ENCODE measurements at places on chromosomes 11 and 22. TPM values are rescaled to one million over a fixed set of nuclear protein-coding genes. Genes with fewer than 3 reads are reported as not detected.

Gene GSTT2
- 0.75 TPM for total RNA-seq

GRCh38 chr11:44752713-44753112, 26.0 kb downstream of the TSPAN18 start:
- no peak for DNase-seq

DNA sequence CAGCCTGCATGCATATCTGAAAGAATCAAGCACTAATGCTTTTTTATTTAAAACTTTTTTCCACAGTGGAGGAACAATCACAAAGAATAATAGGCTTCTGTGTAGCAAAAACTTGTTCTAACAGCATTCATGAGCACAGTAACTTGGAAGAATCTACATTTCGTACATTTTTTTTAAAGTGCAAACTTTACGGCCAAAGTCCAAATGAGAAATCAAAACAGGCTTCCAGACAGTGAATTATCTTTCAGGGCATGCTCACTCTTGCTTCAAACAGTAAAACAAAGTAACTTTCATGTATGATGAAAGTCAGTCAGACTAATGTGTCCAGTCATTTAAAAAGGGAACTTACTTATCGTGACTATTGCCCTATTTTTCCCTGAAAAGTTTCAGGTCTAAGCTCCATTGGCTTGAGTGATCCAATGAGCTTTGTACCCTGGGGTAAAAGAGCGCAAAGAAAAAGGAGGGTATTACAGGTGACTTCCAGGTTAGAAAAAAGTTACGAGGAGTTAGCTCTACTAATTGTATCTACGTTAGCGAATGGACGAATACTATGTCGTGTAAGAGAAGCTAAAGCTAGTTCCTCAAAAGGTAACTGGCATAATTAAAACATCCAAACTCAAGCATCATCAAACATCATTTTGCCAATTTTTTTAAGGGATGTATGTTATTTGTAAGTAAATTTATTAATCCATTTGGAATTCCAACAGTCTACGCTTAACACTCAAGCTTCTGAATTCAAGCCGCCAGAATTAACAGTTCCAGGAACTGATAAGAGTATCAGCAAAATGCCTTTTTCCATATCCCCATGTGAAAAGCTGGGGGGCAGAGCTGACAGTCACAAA, 1.7 kb downstream of the PICALM start:
- no peak for DNase-seq

DNA sequence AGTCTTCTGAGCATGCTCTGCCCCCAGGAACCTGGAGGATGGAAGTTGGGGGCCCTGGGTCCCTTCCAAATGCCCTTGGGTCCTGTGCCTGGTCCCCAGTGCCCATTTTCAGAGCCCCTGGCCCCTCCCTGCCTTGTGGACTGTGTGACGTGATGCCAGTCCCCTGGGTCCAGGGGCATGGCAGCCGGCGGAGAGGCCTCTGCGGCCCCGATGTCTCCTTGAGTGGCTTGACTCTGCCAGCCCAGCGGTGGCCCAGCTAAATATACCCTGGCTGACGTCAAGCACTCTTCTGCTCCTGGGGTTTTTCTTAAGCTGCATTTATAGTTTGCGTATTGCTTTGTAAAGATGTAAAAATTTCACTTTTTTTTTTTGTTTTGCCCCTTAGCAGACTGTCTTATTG, 35.2 kb upstream of the PARVG start:
- no peak for DNase-seq

DNA sequence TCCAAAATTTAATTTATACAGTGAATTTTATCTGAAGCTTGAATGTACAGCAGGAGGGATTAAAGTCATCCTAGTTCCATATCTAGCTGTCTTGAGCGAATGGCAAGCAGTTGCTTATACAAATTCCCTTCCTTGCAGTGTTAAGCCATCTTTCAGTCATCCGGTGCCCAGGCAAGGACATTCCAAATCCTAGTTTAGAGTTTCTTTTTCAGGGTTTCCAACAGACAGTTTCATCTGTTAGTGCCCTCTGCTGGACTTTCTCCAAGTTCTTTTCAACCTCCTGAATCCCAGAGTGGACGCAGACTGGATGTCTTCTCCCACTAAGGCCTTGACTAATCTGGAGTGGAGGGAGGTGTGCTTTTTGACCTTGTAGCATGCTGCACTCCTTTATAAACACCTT, 45.4 kb downstream of the GRAMD1B start:
- DNase-seq, result no peak

DNA sequence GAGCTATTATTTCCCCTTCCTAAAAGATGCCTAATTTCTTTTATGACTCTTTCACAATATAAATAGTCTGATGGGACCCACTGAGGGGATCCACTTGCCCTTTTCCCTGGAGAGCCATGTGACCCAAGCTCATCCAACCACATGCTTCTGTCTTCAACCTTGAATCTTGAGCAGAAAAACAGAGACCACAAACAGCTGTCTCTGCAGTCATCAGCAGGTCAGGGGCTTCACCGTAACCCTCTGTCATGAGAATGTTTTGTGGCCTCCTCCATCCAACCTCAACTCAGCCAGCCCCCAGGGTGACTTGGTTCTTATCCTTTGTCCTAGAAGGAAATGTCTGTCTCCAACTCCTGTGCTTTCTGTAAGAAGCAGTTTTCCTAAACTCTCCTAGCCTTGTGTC, 129.6 kb upstream of the POU2AF2 start:
- no peak for DNase-seq

- DNase-seq, result no peak
Measured at GRCh38 chr11:35146711-35147110, 7.7 kb downstream of the CD44 start.

DNA sequence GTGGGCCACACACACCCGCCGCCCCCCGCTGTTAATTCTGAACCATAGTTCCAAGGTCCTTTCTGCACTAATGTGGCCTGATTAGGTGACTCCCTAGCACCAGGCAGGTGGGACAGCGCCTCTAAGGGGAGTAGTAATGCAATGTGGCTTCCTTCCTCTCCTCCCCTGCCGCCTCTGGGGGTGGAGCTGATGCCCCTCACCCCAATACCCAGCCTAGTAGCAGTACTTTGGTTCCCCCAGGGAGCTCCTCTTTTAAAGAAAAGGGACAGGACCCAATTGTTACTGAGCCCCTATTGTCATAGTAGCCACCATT, 14.4 kb downstream of the RTN4RL2 start:
- no peak for DNase-seq

Gene ASPHD2
- total RNA-seq, result 15.1 TPM

- DNase-seq, result no peak
Measured at GRCh38 chr11:34749666-34750659, 129.1 kb downstream of the EHF start.
